Hypothalamus (tissue), 51 donors: ENCODE measurements at places on chromosomes 4 and X.

GRCh38 chrX:139290310-139290709 lies 240.2 kb upstream of the F9 start:
- no peak for DNase-seq

- no peak for DNase-seq
Measured at GRCh38 chr4:109989044-109989443, 76.4 kb downstream of the EGF start.

- DNase-seq = no peak
Measured at GRCh38 chr4:182748949-182749348, 168.2 kb downstream of the DCTD start.

GRCh38 chr4:152308951-152309350 lies 226.9 kb downstream of the FBXW7 start:
- DNase-seq = no peak

DNA sequence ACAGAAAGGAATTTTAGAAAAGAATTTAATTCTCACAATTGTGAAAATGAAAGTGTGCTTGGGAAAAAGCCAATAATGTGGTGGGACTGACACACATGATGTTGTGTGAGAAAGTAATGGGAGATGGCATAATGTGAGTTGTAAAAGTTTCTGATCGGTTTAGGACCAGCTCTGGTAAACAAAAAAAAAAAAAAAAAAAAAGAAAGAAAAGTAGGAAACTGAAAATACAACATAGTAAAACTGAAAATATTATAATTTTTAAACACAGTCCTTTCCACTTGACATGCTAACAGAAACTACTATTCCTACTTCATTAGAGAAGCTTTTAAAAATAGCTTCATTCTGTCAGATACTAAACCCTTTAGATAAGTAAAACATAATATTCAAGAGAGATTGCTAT lies 28.2 kb downstream of the RAP1GDS1 start:
- no peak for DNase-seq

- no peak for DNase-seq
Measured at GRCh38 chr4:89712141-89712540, 124.8 kb downstream of the SNCA start.

DNA sequence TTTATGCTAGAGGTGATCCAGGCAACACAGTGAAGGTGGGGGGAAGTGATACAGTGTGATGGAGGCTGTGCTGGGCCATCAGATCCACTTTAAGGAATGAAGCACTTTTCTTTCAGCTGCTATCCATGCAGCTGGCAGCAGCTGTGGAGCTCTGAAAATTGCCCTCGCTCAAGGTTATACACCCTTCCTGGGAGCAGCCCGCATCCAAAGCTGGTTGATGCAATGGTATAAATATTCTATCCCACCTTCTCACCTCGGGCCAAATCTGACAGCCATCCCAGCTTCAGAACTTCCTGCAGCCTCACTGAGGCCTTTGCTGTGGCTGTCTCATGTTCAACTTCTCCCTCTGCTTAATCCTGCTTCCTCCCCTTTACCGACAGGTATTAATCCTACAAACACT lies 18.6 kb downstream of the CXCL13 start:
- DNase-seq = no peak

- DNase-seq = no peak
Measured at GRCh38 chr4:110472583-110473329, 3.2 kb upstream of the ENPEP start.

DNA sequence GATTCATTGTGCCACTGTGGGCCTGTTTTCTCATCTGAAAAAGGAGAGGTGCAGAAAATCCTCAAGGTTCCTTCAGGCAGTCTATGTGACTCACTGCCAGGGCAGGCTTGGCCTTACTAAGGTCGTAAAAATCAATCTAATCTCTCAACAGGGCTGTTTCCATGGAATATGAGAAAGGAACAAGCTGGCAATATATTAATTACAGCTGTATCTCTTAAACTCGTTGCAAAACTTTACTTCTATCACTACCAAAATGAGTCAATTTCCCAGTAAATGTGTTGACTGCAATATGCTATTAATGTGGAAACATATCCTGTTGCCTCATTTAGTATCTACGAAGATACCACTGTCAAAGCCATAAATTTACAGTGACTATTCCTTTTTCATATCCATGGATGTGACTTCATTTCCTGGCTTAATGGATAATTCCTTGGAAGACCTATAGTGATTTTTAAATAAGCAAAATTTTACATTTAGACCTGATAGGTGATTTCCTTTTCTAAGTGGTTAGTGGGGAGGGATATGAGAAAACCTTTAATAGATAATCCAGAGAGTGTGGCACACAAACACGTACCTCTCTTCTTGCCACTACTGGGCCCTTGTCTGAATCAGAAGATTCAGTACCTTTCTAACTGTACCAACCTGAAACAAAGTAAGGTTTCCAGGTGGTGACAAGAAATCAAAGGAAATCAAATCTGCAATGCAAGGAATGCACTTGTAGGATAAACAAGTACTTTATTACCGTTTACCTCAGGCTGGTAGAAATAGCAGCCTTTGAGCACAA lies 127.4 kb upstream of the FTHL17 start:
- DNase-seq = no peak

DNA sequence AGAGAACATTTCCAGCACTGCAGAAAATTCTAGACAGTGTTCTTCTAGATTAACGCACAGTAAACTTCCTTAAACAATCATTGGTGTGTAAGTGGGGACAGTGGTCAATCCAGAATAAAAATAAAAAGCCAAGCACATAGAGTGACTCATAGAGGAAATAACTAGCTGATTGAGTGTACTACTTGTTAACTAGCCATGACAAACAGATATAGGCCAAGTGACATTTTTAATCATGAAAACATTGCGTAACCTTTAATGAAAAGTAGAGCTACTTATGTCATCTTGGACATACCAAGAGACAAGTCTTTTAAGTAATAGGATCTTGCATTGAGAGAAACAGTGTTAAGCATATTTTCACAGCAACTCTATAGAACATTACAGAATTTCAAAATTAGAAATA lies 233.9 kb upstream of the MAB21L2 start:
- DNase-seq = no peak

DNA sequence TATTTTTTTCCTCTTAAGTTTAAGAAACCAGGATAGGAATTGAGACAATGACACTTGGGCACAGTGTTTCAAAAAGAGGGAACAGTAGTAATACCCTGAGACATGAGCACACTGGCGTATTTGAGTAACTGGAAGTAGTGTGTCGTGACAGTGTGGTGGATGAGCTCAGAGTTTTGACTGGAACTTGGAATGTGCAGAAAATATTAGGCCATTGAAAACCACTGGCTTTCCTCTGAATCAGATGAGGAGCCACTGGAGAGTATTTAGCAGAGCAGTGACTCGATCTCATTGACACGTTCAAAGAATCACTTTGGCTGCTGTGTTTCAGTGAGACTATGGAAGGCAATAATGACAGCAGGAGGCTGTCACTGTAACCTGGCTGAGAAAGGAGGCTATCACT lies 1531.2 kb downstream of the STIM2 start:
- DNase-seq = no peak

DNA sequence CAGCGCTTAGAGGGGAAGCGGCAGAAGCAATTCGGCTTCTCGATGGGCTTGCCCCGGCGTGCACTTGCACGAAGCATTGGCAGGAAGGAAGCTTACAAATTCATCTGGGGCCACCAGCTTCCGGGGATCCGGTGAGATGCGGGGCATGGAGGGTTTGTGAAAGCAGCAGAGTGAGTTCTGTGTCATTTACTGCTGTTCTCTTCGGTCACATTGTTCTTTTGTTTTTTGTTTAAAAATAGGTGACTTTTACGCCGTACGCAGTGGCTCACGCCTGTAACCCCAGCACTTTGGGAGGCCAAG lies 47.0 kb downstream of the ASMT start:
- DNase-seq = no peak

DNA sequence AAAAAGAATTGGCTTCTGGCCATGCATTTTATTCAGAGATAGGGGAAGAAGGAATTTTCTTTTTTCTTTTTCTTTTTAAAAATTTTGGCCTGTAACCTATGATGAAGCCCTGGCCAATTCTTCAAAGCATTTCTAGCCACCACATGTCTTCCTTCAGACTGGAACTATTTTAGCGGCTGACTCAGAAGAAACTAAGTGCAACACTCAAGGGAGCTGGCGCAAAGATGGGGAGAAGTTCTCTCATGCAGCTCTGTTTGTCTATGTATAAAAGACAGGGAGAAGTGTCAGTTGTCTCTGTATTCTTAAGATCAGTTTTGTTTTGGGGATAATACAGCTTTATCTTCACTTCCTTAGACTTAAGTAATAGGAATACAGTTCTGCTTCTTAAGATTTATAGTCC lies 46.1 kb downstream of the MBNL3 start:
- DNase-seq = no peak

DNA sequence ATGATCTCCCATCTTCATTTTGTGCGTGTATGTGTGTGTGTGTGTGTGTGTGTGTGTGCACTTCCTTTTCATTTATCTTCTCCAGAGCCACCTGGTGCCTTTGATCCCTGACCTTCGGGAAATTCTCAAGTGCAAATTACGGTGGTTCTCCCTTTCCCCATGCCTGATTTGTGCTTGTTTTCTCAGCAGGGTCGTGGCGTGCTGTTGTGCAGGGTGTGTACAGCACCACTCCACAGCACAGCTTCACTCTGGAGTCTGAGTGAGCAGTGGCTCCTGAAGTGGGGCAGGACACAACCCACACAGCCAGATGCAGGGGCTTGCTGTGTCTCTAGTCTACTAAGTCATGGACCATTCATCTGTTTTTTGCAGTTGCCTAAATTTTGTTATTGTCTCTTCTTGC lies 114.2 kb upstream of the TBC1D9 start:
- DNase-seq = no peak

DNA sequence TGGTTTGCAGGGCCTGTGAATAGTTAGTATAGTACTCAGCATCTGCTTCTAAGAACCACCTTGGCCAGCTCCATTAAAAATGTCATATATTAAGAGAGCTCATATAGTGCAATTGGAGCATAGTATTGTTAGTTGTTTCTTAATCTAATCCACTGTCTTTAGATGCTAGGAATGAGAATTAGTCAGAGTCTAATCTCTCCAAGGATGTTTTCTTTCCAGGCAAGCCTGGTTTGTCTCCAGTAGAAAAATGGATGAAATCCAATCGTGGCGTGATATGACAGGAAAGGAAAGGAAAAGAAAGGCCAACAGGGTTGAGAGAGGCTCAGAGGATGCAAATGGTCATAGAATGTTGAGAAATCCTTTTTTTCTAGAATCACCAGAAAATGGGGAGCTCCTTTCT lies 15.0 kb upstream of the TMEM164 start:
- DNase-seq = no peak

- DNase-seq = no peak
Measured at GRCh38 chr4:119028296-119028695, 107.3 kb upstream of the MYOZ2 start.

- no peak for DNase-seq
Measured at GRCh38 chr4:52019936-52020657, at the start of gene LRRC66. Gene LRRC66, minus strand, starts transcription at chr4:52020363. Its CDS starts 2,750 bp downstream, at chr4:52017613.

DNA sequence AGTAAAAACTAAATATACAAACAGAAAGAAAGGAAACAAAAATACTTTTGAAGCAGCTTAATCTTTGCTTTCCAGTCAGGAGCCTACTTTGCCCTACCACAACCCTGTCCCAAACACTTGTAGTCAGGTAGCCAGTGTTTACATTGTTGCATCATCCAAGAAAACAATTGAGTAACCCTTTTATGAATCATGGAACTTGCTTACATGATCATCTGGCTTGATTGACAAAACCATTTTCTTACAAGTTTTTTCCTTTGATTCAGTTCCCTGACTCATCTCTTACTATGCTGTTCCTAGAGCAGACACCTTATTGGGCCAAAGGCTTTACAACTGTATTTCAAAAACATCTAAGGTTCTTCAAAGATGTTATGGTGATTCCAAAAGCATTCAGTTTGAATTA lies 740.1 kb downstream of the KLHL13 start:
- DNase-seq = no peak

DNA sequence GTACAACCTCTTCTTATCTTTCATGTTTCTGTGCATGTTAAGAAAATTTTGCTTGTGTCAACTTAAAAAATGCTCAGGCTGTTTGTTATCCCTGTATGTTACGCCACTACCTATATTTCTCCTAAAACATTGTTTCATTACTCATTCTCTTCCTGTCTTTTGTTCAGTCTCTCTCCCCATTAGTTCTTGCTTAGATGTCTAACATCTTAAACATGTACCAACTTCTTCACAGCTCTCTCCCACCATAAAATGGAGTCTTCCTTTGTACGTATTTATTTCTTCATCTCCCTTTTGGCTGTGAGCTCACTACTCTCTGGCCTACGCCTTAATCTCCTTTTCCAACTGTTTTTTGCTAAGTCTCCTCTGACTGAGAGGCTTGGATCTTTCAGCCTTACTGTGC lies 36.4 kb downstream of the PCDH7 start:
- no peak for DNase-seq

- DNase-seq = peak; percentile 98
Measured at GRCh38 chr4:173370477-173371291, at the start of gene SAP30. Gene SAP30, plus strand, starts transcription at chr4:173370954. Its CDS starts 229 bp downstream, at chr4:173371183.

DNA sequence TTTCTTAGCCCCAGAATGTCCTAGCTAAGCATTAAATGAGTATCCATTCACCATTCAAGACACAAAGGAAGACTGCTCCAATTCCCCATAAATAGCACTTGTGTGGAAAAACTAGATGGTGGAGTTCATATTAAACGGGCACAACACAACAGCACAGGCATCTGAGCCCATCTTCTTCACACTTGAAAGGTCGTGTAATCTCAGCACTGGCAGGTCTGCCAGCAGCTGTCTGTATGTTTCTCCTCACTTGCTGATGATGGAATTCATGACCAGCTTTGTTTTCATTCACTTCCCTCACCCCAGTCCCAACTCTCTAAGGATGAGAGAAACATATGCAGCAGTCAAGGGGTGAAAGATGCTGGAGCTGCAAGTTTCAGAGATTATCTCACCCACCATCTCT lies 148.7 kb downstream of the AFAP1 start:
- DNase-seq = no peak

DNA sequence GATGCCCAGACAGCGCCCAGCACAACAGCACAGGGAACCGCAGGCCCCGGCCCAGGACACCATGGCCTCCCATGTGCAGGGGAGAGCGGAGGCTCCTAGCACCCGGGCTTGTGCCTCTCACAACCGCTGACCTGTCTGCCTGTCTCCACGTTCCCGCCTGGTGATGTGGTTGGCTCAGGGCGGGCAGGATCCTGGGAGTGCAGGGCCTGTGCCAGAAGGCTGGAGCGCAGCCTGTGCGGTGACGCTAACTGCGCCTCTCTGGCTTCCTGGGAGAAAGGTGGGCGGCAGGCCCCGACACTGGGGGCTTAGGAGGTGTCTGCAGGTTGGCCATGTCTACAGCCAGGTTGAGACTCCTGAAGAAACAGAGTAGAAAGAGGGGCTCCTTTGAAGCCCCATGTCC lies 48.7 kb downstream of the CPZ start:
- DNase-seq = no peak

DNA sequence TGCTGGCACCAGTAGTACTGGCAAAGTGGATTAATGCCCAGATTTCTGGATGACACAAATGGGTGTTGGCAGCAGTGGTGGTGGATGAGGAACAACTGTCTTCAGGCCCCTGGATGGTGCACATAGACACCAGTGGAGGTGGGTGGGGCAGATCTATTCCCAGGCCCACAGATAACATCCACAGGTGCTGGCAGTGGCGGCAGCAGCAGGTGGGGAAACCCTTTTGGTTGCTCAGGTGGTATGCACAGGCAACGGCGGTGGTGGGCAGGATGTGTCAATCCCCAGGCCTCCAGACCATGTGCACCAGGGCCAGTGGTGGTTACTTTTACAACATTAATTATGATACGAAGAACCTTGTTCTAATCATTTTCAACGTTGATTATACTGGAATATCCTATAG lies 48.9 kb upstream of the FAT4 start:
- no peak for DNase-seq

GRCh38 chrX:69961365-69962072 lies 88.2 kb downstream of the AWAT2 start:
- no peak for DNase-seq

GRCh38 chr4:87592124-87592523 lies 16.2 kb upstream of the DSPP start:
- no peak for DNase-seq
